ENCODE measurements at places on chromosomes 1 and 21.

DNA sequence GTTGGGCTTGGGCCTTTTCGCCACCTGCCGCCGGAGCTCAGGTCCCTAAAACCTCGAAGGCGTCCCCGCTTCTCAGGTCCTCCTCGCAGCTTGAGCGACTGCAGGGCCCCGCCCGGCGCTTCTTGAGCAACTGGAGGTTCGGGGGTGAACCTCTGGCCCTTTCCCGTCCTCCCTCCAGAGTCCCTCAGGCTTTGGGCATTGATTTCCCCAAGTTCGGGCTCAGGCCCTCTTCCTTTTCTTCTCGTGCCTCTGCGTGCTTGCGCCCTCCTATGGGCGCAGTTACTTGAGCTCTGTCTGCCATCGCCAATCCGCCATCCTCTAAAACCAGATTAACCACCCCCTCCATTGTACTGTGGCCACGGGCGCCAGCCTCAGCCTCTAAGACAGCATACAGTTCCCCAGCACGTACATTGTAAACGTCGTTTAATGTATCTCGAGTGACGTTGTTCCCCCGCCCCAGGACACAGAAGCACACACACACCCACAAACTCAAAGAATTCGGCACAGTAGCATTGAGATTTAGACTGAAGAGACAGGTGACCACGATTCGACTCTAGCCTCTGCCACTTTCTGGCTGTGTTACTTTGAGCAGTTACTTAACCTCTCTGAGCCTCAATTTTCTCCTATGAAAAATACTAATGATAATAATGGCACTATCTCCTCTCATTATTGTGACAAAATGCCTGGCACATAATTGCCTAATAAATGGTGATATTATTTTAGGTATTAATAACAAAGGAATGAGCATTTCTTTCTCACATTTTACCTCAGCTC, 22.6 kb downstream of the BTG2 start:
- peak; percentile 56 for DNase-seq

- DNase-seq, result no peak
Measured at GRCh38 chr1:57192222-57192621, 226.4 kb upstream of the C8B start.

GRCh38 chr1:226736908-226737818, 1.9 kb downstream of the ITPKB start:
- peak; percentile 39 for DNase-seq

DNA sequence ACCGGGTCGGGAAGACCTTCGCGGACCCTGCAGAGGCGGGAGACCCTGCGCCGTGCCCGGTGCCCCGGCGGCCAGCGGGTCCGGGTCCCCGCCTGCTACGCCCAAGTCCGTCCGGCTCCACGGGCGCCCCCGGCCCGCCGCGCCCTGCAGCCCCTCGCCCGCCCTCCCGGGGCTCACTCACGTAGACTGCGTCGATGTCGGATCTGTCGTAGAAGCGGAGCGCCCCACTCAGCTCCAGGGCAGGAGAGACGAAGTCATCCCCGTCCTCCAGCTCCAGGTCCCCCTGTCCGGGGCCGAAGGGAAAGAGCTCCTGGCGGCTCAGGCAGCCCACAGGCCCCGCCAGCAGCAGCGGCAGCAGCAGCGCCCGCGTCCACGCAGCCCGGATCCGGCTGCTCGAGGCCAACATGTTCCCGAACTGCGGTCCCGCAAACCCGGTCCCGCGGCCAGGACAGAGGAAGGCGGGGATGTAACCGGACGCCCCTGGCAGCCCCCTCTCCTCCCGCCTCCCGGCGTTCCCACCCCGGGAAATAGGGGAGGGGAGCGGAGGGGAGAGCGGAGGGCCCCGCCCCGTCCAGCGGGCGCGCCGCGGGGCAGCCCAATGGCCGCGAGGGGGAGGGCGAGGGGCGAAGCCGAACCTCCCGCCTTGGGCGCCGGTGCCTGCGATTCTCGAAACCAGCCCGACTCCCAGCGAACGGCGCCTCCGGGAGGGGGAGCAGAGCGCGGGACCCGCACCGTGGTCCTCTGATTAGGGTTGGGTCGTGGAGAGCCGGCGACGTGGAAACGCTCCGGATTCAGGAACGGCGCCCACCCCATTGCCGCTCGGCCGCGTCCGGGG, at the start of gene NID1:
Gene NID1 (minus strand): TSS at position 417 of the 835 bp plus-strand sequence. CDS start 11 bp downstream, at position 406.
- DNase-seq, result peak; percentile 16

DNA sequence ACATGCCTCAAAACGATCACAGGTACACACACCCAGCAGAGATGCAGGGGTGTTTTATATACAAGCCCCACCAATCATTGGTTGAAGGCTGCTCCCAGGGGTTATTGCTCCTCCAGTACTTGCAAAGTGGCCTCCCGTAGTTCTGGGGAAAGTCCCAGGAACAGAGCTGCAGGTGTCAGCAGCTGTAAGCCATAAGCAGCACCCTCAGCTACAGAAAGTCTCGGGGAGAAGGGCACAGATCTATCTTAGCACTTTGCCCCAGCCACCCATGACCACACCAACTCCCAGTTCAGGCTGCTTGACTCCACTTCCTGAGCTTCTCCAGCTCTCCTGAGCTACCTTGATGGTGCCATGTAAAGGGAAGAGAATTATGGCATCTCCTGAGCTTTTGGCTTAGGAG, 222.7 kb upstream of the GJB5 start:
- DNase-seq, result no peak

- no peak for DNase-seq
Measured at GRCh38 chr1:65174585-65174984, 26.6 kb downstream of the AK4 start.

DNA sequence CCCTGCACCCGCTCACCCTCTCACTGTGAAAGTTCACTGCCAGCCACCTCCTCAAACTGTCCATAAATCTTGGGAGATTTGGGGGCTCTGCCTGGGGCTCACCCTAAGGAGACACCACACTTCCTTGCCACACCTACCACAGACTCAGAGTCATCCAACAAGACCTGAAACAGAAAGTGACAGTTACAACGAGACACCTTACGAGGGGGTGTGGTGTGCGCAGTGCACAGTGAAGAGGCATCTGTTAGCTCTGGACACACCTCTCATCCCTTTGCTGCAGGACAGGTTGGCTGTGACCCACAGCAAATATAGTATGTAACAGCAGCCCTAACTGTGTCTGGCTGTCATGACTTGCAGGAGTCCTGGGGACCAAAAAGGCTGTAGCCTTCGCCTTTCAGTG, 190.2 kb downstream of the NR5A2 start:
- DNase-seq, result no peak

DNA sequence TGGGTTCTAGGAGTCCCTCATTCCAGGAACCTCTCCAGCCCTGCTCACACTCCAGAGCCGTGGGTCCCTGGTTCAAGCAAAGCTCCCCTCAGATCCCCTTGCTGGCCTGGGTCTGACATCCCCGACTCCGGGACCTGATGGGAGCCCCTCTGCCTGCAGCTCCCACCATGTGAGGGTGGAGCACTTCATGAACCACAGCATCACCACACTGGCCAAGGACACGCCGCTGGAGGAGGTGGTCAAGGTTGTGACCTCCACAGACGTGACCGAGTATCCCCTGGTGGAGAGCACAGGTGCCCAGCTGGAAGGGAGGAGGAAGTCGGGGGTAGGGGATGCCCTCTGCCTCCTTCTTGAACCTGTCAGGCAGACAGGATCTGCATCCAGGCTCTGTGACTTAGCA, 9.7 kb downstream of the CLCNKA start:
- DNase-seq, result no peak

DNA sequence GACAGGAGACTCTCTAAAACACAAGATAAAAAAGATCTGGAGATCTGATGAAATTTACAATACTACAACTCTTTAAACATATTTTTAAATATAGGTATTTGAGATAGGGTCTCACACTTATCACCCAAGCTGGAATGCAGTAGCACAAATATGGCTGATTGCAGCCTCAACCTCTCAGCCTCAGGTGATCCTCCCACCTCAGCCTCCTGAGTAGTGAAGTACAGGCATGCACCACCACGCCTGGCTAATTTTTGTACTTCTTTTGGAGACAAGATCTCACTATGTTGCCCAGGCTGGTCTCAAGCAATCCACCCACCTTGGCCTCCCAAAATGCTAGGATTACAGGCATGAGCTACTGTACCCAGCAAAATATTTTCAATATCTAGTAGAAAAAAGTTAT, 170.0 kb upstream of the NR5A2 start:
- DNase-seq, result no peak

DNA sequence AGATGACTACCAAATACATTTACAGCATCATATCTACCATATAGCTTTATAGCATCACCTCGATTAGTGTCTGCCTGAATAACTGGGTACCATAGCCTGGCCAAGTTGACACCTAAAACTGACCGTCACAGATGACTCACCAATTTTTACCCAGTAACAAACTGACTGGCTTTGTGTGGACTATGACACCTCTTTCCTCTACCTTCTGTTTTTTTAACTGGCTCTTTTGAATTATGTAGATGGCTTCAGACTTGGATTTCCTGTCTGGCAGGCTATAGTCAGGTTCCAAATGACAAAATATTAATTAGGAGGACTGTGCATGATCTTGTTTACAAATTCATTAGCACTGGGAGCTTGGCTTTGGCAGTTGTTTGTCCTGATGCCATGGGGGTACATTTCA, 360.3 kb downstream of the TGFB2 start:
- no peak for DNase-seq

DNA sequence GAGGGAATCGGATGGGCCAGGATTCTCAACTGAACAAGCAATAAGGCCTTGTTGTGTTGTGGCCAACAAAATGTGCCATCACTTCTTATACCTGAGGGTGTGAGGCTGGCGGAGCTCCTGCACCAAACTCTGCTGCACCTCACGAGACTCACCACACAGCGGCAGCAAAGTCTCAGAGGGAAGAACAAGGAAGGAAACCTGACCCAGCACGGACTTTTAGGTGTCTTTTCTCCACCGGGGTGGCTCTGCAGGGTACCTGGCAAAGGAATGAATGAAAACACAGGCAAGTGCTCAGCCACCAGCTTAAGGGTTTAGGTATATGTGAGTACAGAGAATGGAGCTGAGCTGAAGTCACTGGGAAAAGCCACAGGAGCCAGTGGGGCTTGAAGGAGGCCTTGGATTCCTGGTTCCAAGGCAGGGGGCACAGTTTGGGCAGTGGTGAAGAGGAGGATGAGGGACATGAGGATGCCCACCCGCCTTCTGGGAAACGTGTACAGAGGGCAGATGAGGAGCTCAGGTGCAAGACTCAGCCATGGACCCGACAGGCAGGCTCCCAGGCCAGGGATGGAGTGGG, 31.1 kb upstream of the HSD3B1 start:
- DNase-seq, result no peak

DNA sequence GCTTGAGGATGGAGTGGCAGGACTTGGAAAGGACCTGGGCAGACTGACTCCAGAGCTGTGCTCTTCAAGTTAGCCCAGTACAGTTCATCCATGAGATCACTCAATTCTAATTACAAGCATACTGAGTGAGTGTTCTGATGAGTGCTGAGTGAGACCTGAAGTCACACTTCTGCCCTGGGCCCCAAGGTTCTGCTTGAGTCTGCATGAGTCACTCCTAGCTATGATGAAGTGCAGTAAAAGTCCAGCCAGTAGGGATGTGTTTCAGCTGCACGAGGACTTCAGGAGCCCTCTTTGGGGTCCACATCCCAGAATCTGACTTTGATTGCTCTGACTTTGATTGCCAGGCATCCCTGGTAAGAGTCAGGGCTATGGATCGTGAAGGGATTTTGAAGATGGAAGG, 35.8 kb downstream of the PLEKHA6 start:
- DNase-seq, result no peak

DNA sequence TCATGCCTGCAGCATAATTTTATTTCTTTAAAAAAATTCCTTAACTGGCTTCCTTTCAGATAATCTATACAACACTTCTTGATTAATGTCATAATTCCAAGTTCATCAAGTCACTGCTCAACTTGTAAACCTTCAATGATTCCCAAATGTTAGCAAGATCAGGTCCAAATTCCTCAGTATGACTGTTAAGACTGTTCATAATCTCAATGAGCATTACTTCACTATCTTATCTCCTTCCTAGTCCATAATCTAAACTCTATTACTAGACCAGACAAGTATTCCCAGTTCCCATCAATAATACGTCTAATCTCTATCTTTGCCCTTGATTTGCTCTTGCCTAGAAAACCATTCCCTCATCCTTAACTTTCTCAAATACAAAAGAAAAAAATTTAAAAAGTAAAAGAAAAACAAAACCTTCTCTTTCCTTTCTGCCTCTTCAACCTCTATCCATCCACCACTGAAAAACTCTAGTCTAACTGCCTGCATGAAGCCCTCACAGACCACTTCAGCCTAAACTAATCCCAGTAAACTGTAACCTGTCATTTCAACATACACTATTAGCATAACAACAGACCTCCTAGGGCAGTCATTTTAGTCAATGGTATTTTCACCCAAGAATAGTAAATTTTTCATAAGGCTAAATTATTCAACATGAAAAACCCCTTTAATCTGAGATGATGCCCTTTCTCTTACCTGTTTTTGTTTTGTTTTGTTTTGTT, 15.5 kb downstream of the LUZP1 start:
- no peak for DNase-seq

- no peak for DNase-seq
Measured at GRCh38 chr21:17548262-17548661, 35.4 kb downstream of the CXADR start.

GRCh38 chr1:220491891-220492290, 36.0 kb upstream of the MARK1 start:
- no peak for DNase-seq

DNA sequence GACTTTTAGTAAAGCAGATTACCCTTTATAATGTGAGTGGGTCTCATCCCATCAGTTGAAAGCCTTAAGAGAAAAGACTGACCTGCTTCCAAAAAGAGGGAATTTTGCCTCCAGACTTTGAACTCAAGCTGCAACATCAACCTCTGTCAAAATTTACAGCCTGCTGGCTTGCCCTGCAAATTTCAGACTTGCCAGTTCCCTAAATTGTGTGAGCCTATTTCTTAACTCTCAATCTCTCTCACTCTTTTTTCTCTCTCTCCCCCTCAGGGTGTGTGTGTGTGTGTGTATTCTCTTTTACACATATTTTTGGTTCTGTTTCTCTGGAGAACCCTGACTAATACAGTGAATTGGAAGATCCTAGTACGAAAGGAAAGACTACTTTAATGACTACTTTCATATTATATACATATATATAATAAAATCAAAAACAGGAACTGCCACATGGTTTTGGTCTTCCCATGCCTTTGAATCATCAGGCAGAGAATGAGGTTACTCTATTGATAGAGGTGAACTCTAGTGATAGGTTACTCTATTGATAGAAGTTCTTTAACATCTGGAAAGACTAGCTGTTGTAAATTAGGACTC, 6.4 kb downstream of the OR2C3 start:
- no peak for DNase-seq

Data from activated gamma-delta T cell (primary cell).